ENCODE measurements at places on chromosomes 4 and X. TPM values are rescaled to one million over a fixed set of nuclear protein-coding genes. Genes with fewer than 3 reads are reported as not detected.

Gene TEX13B
- not detected for total RNA-seq

Gene SPANXC
- total RNA-seq: not detected

Gene MAGEB10
- total RNA-seq: not detected

Gene HPSE
- total RNA-seq: 16.1 TPM

Measured in activated naive CD4-positive, alpha-beta T cell treated with anti-CD3 and anti-CD28 coated beads for 36 hours (primary cell).